ENCODE measurements at places on chromosomes 5 and 9.

DNA sequence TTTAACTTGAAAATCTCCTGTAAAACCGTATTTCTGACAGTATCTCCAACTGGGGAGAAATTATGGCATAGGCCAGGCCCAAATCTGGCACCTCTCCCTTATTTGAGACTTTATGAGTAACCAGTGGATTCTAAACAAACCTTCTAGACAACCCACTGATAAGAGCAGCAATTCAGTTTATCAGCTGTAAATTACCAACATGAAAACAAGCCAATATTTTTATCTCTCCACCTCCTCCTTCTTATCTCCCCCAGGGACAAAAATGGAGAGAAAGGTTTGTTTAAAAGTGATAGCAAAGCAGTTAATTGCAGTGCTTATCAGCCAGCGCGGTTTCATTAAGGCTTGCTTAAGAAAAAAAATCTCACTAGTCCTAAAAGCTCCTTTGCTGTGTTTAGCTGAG, 53.8 kb downstream of the KCNV2 start:
- no peak for DNase-seq

GRCh38 chr9:21669701-21670100, 132.7 kb upstream of the MTAP start:
- no peak for DNase-seq

GRCh38 chr9:100322954-100323536, 29.7 kb downstream of the TEX10 start:
- DNase-seq: no peak

- DNase-seq: no peak
These were observed 33.7 kb upstream of the FCN1 start for GRCh38 chr9:134951461-134951860.

GRCh38 chr5:6215891-6216290, 162.5 kb downstream of the MED10 start:
- no peak for DNase-seq

DNA sequence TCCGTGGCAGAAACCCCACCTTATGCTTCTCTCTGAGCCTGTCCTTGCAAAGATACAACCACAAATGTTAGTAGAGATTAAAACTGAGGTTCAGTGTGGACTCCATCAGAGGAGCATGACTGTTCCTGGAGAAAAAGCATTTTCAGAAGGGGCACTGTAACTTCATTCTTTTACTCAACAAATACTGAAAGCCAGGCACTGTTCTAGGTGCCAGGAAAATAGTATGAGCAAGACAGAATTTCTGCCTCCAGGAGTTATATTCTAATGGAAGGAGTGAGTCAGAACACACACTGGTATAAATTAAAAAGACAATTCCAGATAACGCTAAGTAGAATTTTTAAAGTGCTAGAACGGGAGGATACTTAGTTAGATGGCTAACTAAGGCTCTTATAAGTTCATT, 251.4 kb upstream of the GAS1 start:
- DNase-seq: no peak

DNA sequence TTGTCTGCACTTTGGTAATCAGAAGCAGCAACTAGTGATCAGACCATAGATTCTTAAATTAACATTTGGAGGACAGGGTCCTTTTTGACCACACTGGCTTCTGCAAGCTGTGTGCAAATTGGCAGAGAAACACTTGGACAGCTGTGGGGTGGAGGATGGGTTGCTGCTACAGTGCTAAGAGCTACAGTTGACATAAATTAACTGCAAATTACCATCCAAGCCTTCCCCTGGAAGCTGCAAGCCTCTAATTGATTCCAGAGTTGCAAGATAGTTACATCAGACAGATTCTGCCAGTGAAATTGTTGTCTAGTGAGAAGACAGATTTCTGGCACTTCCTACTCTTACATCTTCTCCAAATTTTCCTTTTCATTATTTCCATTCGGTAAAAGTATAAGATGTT, 517.7 kb downstream of the DIRAS2 start:
- DNase-seq: no peak

DNA sequence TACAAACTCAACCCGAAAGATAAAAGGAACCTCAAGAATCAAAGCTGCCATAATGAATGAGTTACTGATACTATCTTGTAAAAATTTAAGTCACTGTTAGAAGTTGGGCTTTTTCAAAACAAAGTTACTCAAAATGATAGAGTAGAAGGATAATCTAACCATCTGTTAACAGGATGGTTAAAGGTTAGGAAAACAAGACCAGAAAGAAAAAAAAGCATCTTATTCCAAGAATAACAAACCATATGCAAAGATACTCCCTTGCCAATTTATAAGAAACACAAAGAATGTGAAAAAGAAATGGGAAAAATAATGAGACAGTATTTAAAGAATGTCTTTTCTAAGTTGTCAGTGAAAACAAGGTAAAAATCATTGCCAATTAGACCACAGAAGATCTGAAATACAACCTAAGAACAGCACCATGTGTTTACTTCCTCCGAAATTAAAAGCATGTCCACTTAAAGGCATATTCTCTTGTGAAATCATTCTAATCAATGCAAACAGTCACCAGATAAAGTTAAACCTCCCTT, 51.2 kb downstream of the STRBP start:
- no peak for DNase-seq

DNA sequence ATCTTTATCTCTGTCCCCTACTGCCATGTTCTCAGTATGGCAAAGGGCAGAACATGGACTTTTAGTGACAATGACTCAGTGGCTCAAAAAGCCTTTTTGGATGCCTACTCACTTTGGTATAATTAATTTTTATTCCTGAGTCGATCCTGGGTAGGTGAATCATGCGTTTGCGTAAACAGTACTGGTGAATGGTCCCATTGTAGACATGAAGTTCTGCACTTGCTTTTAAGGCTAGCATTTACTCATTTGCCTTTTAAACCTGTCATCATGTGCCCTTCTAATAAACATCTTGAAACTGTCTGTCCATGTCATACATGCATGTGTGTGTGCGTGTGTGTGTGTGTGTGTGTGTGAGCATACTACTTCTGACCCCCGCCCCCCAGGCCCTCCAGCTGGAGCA, 223.0 kb downstream of the AUH start:
- DNase-seq: no peak

DNA sequence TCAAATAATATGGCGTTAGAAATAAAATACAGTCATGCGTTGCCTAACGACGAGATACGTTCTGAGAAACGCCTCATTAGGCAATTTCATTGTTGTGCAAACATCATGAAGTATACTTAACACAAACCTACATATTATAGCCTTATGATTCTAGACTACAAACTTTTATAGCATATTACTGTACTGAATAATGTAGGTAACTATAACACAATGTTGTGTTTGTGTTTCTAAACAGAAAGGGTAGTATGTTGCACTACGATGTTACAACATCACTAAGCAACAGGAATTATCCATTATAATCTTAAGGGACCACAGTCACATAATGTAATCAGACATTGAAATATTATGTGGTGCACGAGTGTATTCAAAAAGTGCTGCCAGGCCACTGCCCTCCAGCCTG, 3.0 kb upstream of the SMC2 start:
- no peak for DNase-seq

GRCh38 chr5:32325062-32325461, 12.3 kb upstream of the MTMR12 start:
- no peak for DNase-seq

DNA sequence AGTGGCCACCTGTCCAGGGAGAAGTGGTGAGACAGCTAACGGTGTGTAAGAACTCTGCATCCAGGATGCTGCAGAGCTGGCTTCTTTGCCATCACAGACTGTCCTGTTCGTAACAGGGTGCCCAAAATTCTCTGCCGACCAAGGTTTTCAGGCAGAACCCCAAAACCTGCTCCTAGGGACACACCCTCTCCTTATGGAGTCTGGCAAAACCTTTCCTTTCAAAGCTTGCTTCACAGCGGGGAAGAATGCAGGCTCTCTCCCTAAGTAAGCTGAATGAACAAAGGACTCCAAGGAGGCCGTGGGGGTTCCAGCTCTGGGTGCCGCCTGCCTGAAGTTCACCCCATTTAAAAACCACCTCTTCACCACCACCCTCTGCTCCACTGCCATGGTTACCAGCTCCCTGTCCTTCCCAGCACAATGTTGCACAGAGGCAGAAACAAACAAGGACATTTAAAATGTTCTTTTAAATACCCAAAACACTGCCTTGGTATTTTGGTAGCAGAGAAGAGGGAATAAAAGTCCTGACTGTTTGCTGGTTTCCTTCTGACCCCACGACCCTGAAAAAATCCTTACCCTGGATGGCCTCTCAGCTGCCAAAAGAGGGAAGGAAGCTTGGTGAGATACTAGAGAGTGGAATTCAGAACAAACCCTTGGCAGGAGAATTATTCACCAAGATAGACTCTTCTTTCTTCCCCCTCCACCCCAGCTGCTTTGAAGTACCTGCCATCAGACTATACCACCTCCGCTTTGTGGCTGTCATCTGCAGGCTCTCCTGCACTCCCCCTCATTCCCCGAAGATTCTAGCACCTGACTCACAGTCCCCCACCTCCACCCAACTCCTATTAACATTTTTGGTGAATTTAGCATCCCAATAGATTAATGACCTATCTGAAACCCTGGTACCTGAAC, 7.1 kb upstream of the KLF9 start:
- peak; percentile 11 for DNase-seq

DNA sequence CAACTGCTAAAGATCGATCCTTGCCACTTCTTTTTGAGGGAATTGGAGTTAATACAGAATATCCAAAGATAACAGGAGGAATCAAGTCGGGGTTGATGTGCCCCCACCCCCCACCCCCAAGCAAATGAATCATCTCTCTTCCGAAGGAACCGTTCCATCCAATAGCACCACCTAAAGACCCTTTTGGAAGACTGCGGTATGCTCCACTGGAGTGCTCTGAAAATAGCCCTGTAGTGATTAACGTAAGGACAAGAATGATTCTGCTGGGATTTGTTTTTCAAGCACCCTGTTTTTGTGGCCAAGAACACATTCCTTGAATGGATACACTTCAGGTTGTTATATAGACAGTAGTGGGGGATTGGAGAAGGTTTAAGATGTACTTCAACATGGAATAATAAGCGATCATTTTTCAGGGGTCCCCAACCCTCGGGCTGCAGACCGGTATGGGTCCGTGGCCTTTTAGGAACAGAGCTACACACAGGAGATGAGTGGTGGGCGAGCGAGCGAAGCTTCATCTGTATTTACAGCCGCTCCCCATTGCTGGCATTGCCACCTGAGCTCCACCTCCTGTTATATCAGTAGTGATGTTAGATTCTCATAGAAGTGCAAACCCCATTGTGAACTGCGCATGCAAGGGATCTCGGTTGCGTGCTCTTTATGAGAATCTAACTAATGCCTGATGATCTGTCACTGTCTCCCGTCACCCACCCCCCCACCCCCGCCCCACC, 44.5 kb upstream of the TMEM252 start:
- no peak for DNase-seq

DNA sequence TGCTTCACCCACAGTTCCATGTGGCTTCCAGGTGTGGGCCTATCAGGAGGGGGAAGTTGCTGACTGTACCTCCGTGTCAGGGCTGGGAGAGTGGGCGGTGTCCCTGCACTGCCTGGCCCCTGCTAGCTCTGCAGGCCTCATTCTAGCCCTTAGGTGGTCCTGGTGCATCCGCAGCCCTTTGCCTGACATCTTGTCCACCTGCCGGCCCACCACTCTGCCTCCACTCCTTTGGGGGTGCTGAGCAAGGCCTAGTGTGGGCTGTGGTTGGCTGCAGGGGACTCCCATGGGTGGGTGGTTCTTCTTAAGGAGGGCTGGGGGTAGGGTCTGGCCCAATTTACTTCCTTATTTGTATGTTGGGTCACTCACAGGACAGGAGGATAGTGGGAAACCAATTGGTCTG, 66.9 kb downstream of the HSPA4 start:
- DNase-seq: no peak
